Neural progenitor cell (in vitro differentiated cells): ENCODE measurements at places on chromosomes 16 and 17. TPM values are rescaled to one million over a fixed set of nuclear protein-coding genes. Genes with fewer than 3 reads are reported as not detected.

GLG1 gene
- total RNA-seq = 117 and 138 TPM in 2 replicates

TNP2 gene
- total RNA-seq = not detected in 2 replicates

TBC1D3E gene
- total RNA-seq = not detected in 2 replicates

RNF135 gene
- total RNA-seq = 4.2 and 9.8 TPM in 2 replicates

NUBP1 gene
- 21.6 and 22.8 TPM in 2 replicates for total RNA-seq

DNA sequence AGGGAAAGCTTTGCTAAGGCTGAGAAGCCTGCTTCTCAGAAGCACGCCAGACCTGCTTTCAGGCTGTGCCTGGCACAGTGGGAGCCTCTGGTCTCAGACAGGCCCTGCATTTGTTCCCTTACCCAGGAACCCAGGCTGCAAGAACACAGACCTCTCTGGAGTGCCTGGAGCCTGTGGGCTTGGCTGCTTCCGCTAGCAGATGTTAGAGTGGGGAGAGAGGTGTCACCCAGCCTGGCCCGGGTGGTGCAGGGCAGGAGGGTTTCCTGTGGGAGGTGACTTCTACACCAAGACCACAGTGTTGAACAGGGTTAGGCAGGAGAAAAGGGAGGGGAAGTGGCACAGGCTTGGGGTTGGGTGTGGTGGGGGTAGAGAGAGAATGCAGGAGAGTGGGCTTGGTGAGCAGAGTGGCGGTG is 35.8 kb upstream of the ADGRG1 start:
- H3K27me3 ChIP-seq = no peaks in the 10 kb centered on the region
- DNase-seq = no peak
- H3K36me3 ChIP-seq = no peaks in the 10 kb centered on the region

DNA sequence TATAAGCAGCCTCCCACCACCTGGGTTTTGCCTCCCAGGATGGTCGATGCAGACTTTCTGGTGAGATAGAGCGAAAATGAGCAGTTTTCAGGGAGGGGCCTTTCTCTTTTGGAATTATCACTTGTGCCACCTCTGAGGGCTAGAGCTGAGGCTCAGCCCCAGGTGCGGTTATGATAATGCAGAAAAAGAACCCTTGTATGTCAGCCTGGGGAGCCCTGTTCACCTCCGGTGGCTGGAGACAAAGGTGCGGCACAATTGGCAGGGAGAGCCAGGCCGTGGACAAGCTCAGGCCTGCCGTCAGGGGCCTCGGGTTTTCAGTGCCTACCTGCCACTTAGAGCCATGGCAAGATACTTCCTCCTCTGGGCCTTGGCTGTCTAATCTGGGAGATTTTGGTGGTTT is 4.4 kb downstream of the SCPEP1 start:
- H3K4me3 ChIP-seq = no peak overlapping the region
- peaks cover 31% of the 10 kb centered on the region for H3K4me1 ChIP-seq

- H3K36me3 ChIP-seq = no peaks in the 10 kb centered on the region
- peaks cover 5% of the 10 kb centered on the region for H3K4me1 ChIP-seq
- peaks cover 45% of the 10 kb centered on the region for H3K27me3 ChIP-seq
- DNase-seq = peak; percentile 62
Observed at GRCh38 chr17:9240659-9241370, 219.5 kb downstream of the NTN1 start.

DNA sequence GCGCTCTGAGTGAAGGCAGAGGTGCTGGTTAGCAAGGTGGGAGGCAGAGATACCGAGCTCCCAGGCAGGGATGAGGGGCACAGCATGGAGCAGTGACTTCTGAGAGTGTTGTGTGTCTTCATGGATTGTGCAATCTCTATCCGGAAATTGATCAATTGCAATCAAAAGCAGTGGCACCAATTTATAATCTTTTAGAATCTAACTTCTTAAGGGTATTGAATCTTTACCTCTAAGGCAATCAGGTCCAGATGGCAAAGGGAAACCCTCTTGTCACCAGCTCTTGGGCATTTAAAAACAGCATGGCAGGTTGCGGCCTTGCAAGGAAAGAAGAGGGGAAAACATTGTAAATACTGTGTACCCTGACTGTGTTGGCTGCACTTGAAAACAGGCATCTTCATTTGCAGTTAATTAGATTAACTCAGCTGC is 58.0 kb upstream of the MRTFB start:
- H3K4me3 ChIP-seq = no peak overlapping the region
- no peaks in the 10 kb centered on the region for H3K27me3 ChIP-seq
- H3K27ac ChIP-seq = no peak overlapping the region
- no peak for DNase-seq

DNA sequence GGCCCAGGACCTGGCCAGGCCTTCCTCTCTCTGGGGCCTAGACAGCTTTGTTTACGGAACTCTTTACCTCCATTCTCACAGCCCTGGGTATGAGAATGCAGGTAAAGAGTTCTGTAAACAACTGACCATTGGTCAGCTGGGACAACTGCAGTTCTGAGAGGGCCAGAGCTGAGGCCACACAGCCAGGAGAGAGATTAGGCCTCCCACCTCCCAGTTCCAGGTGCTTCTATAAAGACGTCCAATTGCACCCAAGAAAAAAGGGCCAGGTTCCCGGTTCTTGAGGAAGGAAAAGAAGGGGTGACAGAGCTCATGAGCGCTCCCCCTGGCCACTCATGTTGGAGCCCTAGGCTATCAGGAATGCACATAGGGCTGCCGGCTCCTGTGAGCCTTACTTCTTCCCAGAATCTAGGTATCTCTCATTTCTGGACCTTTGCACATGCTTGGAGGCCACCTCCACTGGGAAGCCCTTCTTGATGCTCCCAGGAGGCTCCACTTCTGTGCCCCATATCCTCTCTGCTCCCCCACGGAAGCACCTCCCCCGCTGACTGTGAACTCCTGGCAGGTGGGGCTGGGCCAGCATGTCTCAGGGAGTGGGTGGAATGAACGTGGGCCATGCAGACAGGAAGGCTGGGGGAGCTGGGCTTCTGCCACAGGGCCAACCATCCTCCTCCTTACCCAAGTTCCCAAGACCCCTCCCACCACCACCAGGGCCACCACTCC is 13.1 kb downstream of the CNGB1 start:
- no peak for DNase-seq
- H3K36me3 ChIP-seq = no peaks in the 10 kb centered on the region
- H3K27me3 ChIP-seq = no peaks in the 10 kb centered on the region

DNA sequence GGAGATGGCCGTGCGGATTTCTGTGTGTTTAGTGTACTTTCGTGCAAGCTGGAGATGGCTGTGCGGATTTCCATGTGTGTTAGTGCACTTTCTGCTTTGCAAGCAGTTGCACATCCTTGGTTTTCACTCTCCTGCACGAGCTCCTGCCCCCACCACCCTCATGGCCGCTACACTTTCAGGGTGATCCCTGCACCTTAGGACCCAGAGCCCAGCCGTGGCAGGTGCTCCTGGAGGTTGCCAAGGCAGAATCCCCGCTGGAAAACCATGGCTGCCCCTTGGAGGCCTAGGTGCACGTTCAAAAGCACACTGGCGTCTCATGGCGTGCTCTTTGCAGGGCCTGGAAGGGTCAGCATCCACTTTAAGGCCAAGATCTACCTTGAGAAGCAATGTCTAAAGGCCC is 311.0 kb upstream of the TNRC6C start:
- peaks cover 19% of the 10 kb centered on the region for H3K4me1 ChIP-seq
- no peaks in the 10 kb centered on the region for H3K27me3 ChIP-seq
- no peak overlapping the region for H3K4me3 ChIP-seq
- DNase-seq = no peak
- H3K27ac ChIP-seq = no peak overlapping the region

DNA sequence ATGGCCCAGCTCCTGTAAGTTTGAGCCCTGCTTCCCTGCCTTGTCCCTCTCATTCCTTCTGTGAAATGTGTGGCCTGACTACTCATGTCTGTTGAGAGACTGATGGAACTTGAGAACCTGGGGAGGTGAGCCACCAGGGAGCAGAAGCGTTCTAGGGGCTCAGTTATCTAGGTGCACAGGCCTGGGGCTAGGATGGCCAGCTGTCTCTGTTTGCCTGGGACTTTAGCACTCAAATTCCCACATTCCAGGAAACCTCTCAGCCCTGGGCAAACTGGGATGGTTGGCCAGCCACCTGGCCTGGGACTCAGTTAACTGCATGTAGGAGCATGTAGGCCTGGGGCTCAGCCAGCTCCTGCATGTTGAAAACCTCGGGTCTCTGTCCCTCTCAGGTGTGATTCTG is 9.3 kb upstream of the EPN3 start:
- H3K36me3 ChIP-seq = no peaks in the 10 kb centered on the region
- no peak for DNase-seq
- H3K4me1 ChIP-seq = no peaks in the 10 kb centered on the region
- H3K27ac ChIP-seq = no peak overlapping the region

DNA sequence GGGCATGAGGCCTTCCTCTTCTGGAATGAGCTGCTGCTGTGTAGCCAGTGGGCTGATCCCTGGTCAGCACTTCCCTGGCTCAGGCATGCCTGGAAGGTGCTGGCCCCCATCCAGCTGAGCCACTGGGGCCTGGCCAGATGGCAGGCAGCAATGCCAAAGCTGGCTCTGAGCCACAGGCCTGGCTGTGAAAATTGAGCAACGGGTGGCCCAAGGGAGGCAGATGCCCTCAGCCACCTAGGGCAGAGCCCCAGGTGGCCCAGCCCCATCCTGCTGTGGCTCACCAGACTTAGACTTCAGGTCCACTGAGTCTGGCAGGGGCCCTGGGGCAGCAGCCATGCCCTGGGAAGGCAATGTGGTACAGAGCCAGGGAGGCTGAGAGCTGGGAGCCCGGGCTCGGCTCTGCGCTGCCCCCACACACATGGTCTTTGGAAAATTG is 8.5 kb upstream of the CRHR1 start:
- H3K36me3 ChIP-seq = no peaks in the 10 kb centered on the region
- no peak overlapping the region for H3K4me3 ChIP-seq
- no peak for DNase-seq
- H3K27ac ChIP-seq = no peak overlapping the region
- no peaks in the 10 kb centered on the region for H3K27me3 ChIP-seq
- peaks cover 22% of the 10 kb centered on the region for H3K4me1 ChIP-seq

DNA sequence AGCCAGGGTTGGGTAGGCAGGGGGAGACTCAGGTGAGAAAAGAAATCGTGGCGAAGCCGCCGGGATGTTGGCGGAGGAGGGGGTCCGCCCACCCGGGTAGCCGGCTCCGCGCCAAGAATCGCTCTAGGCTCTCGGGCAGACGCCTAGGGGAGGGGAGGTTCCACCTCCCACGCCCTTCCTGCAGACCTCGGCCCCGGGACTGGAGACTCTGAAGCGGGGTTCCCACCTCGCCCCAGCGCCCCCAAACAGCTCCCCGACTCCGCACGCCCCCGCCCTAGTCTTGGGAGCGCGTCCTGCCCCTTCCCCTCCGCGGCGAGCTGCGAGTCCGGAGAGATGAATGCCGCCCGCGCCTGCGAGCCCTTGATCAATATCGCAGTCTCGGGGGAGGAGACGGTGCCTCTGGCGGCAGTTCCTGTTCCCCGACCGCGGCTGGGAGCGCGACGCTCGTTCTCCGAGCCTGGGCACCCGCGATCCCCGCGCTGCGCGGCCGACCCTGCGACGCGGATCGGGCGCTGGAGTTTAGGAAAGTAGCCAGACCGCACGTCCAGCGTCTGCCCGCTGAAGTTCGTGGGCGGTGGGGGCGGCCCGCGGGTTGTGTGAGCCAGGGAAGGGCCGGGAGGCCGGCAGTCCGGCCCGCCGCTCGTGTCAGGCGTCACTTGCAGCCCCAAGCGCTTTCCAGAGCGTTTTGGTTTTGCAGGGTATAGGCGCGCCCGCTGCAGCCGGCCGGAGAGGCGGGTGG is 790 bp downstream of the CRHR1 start:
- no peaks in the 10 kb centered on the region for H3K36me3 ChIP-seq
- peaks cover 89% of the 10 kb centered on the region for H3K27me3 ChIP-seq
- H3K4me3 ChIP-seq = peak overlapping the region; percentile 80
- peaks cover 4% of the 10 kb centered on the region for H3K4me1 ChIP-seq

GRCh38 chr16:66539623-66540469 is 10.1 kb downstream of the TK2 start:
- no peaks in the 10 kb centered on the region for H3K27me3 ChIP-seq
- H3K4me3 ChIP-seq = no peak overlapping the region
- no peaks in the 10 kb centered on the region for H3K36me3 ChIP-seq
- peaks cover 9% of the 10 kb centered on the region for H3K4me1 ChIP-seq
- H3K27ac ChIP-seq = no peak overlapping the region

DNA sequence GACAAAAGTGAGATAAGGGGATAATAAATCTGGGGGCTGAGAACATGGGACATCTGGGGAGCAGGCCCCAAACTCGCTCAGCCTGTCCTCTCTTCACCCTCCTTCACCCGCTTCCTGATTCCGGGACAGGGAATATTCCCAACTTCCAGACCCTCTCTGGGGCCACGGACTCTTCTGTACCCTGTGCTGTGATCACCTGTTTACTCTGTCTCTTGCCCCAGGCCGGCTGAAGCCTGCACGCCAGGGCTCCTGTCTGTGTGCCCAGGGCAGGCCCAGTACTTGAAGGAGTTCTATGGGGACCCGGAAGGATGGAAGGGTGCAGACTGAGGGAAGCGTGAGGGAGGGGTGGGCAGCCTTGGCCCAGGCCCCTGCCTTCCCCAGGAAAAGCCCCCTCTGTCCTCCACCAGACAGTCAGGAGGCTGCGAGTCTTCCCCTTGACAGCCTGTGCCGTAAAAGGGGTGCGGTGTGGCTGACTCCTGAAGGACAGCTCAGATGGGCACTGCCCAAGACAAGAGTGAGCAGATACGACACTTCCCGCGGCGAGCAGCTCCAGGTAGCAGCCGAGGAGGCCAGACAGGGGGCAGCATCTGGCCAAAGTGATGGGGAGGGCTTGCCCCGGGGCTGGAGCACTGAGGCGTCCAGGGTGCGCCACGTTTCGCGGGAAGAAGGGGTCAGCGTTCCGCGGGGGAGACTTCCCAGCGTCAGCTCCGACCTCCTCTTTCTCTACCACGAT is 1.0 kb upstream of the CCNF start:
- no peaks in the 10 kb centered on the region for H3K36me3 ChIP-seq
- H3K27me3 ChIP-seq = peaks cover 7% of the 10 kb centered on the region
- DNase-seq = peak; percentile 64
- H3K4me3 ChIP-seq = peak overlapping the region; percentile 59
- peaks cover 15% of the 10 kb centered on the region for H3K4me1 ChIP-seq
- no peak overlapping the region for H3K27ac ChIP-seq

DNA sequence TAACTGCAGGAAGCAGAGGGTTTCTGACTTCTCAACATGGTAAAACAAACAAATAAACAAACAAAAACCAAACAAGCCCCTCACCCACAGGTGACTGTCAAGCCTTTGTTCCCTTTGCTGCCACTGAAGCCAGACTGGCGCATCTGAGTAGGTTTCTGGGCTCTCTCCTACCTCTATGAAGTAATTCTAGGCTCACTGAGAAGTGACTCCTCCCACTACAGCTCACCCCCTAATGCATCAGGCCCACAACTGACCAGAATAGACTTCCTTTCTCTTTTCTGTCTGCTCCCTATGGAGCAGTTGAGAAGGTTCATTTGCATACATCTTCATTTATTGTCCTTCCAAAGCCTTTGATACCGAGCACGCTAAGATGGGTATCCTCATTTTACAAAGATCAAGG is 77.0 kb upstream of the CCL2 start:
- no peaks in the 10 kb centered on the region for H3K27me3 ChIP-seq
- H3K36me3 ChIP-seq = no peaks in the 10 kb centered on the region
- no peak overlapping the region for H3K4me3 ChIP-seq
- no peak overlapping the region for H3K27ac ChIP-seq

DNA sequence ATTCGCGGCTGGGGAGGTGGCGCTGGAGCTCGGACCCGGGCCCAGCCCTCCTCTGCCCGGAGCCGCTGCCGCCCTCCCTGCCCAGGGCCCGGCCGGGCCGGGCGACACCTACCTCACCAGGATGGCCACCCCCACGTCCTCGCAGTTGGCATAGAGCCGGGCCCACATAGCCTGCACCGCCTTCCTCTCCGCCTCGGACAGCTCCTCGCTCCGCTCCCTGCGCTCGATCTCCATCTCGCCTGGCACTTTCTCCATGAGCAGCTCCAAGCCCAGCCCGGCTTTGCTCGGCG is 276 bp downstream of the CYGB start:
- peaks cover 19% of the 10 kb centered on the region for H3K4me1 ChIP-seq
- H3K27me3 ChIP-seq = peaks cover 63% of the 10 kb centered on the region
- H3K27ac ChIP-seq = no peak overlapping the region
- no peaks in the 10 kb centered on the region for H3K36me3 ChIP-seq
